Sigmoid colon (tissue), 7 donors: ENCODE measurements at places on chromosomes 1 and 21. TPM values are rescaled to one million over a fixed set of nuclear protein-coding genes. Genes with fewer than 3 reads are reported as not detected.

DNA sequence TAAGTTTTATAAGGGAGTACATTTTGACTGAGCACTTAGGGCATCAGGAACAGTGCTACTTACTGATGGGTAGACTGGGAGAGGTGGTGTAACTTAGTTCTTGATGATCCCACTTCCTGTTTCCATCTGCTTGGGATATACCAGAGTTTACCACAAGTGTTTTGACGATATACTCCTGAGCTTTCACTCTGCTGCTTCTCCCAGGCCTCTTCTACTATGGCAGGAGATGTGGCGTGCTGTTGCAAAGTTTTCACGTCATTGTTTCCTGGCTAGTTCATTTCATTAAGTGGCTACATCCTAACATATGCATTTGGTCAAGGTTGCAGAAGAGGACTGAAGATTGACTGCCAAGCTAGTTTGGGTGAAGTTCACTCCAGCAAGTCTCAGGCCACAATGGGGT, 41.3 kb upstream of the LAMC2 start:
- H3K27me3 ChIP-seq = no peaks in the 10 kb centered on the region
- peaks cover 33% of the 10 kb centered on the region for H3K4me1 ChIP-seq
- no peaks in the 10 kb centered on the region for H3K36me3 ChIP-seq
- peak overlapping the region; percentile 16 for H3K27ac ChIP-seq
- no peak overlapping the region for H3K4me3 ChIP-seq

- H3K27ac ChIP-seq = no peak overlapping the region
- H3K4me3 ChIP-seq = no peak overlapping the region
- no peaks in the 10 kb centered on the region for H3K4me1 ChIP-seq
- DNase-seq = no peak
These were observed 161.2 kb downstream of the HMCN1 start for GRCh38 chr1:185895208-185895900.

DNA sequence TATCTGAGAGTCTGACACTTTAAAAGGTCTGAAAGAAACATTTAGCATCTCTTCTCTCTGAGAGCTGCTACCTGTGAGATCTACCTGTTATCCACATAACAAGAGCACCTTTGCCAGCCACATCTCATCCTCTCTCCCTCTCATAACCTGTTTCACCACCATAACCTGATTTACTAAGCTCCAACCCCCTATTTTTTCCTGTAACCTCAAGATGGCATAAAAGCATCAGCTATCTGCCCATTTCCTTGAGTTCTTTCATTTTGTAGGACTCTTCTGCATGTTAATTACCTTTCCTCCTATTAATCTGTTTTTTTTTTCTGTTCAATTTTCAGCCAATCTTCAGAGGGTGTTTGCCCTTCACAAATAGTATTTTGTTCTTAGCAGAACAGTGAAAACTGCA, 136.5 kb upstream of the KCNK1 start:
- no peak for DNase-seq
- no peak overlapping the region for H3K27ac ChIP-seq
- H3K36me3 ChIP-seq = no peaks in the 10 kb centered on the region
- H3K4me1 ChIP-seq = no peaks in the 10 kb centered on the region
- H3K27me3 ChIP-seq = no peaks in the 10 kb centered on the region
- H3K4me3 ChIP-seq = no peak overlapping the region

DNA sequence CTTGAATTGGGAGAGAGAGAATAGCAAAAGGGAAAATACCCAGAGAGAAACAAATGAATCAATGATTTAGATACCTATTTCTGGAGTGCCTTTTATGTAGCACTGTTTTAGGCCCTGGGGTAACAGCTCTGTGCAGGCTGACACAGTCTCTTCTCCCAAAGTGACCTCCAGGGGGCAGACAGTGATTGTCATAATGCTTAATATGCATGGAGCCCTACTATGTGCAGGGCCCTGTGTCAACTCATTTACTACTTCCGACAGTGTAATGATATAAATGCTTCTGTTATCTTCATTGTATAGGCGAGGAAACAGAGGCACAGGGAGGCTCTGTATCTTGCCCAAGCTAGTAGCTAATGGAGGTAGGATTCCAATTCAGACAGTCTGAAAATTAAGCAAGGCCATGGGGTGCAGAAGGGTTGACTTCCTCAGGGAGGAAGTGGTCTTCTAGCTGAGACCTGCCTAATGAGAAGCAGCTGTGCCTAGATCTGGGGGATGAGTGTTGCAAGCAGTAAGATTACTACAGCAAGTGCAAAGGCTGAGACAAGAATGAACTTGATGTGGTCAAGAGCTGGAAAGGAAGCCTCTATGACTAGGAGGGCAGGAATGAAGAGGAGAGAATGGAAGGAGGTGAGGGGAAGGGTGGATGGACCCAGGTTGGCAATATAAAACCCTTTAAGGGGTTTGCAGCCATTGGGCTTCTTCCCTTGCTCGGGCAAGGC, 16.2 kb upstream of the SERINC2 start:
- no peak overlapping the region for H3K4me3 ChIP-seq
- H3K4me1 ChIP-seq = peaks cover 9% of the 10 kb centered on the region
- no peaks in the 10 kb centered on the region for H3K36me3 ChIP-seq
- H3K27me3 ChIP-seq = no peaks in the 10 kb centered on the region
- DNase-seq = no peak

DNA sequence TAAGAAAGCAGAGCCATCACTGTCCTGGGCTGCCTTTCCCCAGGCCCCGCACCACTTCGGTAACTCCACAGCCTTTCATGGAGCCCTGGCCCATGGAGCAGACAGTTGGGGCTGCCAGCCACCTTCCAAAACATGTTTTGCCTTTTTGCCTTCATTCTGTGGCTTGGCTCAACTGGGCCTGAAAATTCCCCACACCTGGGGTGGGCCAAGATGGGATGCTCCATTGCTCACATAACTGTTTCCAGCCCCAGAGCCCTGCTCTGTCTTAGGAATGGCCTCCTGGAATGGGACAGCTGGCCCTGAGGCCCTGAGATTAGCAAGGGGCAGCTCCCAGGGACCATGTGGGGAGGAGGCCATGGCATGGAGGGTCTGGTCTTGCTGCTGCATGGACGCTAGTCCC, 10.9 kb upstream of the PRELP start:
- H3K36me3 ChIP-seq = no peaks in the 10 kb centered on the region
- no peaks in the 10 kb centered on the region for H3K4me1 ChIP-seq
- H3K4me3 ChIP-seq = no peak overlapping the region
- peak; percentile 59 for DNase-seq
- H3K27me3 ChIP-seq = no peaks in the 10 kb centered on the region

- no peak overlapping the region for H3K4me3 ChIP-seq
- H3K27ac ChIP-seq = no peak overlapping the region
- H3K27me3 ChIP-seq = no peaks in the 10 kb centered on the region
- H3K36me3 ChIP-seq = no peaks in the 10 kb centered on the region
These were observed 243.0 kb downstream of the KIF26B start for GRCh38 chr1:245397771-245398170.

DNA sequence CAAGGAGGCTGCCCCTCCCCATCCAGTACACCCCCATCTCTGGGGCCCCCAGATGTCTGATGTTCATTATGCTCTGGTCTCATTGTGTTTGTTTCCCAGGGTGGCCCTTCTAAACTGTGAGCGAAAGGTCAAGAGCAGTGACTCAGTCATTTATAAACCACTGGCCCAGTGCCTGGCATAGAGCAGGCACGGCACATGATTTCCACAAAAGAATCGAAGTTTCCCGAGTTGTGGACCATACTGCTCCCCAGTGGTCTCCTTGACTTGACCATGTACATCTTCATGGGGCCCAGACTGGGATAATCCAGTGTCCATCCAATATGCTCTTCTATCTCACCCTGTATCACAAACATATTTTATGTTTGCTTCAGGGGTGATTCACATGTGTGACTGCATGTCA, 153.3 kb downstream of the NR5A2 start:
- H3K27ac ChIP-seq = no peak overlapping the region
- H3K4me3 ChIP-seq = no peak overlapping the region
- no peaks in the 10 kb centered on the region for H3K36me3 ChIP-seq
- no peak for DNase-seq

DNA sequence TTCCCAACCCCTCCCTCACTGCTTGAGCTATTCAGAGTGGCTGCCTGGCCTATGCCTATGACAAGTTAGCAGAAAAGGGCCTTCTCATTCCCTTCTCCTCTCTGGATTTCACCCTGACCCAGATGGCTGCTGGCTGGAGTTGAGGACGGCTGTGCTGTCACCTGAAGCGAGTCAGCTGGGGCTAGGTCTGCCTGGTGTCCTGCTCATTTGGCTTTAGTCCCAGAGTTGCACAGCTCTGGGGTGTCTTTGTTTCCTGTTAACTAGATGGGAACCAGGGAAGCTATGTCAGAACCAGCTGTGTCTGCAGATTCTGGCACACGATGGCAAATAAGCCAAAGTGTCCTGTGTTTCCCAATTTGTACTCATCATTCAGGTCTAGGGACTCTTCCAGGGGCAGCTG, 52.9 kb downstream of the CNIH3 start:
- no peak for DNase-seq
- H3K27ac ChIP-seq = no peak overlapping the region
- H3K27me3 ChIP-seq = no peaks in the 10 kb centered on the region
- H3K36me3 ChIP-seq = no peaks in the 10 kb centered on the region
- no peak overlapping the region for H3K4me3 ChIP-seq

- DNase-seq = no peak
- H3K4me1 ChIP-seq = no peaks in the 10 kb centered on the region
- H3K27ac ChIP-seq = no peak overlapping the region
- H3K4me3 ChIP-seq = no peak overlapping the region
These were observed 28.6 kb downstream of the DSTYK start for GRCh38 chr1:205182930-205183329.

DNA sequence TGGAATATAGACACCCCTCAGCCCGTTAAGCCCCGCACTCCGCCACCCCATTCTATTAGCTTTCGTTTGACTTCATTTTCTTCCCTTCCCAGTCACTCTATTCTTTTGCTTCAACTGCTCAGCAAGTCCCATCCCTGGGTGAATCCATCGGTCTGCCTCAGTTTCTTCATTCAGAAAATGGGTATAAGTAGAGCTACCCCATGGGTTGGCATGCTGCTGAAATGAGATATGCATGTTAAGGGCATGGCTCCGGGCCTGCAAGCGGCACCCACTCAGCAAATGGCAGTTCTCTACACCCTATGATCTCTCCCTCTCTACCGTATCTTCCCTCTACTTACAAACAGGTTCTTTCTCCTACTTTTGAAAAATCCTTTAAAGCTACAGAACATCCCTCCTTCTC, 87.8 kb upstream of the IRF2BP2 start:
- no peaks in the 10 kb centered on the region for H3K36me3 ChIP-seq
- no peaks in the 10 kb centered on the region for H3K27me3 ChIP-seq
- H3K4me3 ChIP-seq = no peak overlapping the region
- peaks cover 49% of the 10 kb centered on the region for H3K4me1 ChIP-seq

DNA sequence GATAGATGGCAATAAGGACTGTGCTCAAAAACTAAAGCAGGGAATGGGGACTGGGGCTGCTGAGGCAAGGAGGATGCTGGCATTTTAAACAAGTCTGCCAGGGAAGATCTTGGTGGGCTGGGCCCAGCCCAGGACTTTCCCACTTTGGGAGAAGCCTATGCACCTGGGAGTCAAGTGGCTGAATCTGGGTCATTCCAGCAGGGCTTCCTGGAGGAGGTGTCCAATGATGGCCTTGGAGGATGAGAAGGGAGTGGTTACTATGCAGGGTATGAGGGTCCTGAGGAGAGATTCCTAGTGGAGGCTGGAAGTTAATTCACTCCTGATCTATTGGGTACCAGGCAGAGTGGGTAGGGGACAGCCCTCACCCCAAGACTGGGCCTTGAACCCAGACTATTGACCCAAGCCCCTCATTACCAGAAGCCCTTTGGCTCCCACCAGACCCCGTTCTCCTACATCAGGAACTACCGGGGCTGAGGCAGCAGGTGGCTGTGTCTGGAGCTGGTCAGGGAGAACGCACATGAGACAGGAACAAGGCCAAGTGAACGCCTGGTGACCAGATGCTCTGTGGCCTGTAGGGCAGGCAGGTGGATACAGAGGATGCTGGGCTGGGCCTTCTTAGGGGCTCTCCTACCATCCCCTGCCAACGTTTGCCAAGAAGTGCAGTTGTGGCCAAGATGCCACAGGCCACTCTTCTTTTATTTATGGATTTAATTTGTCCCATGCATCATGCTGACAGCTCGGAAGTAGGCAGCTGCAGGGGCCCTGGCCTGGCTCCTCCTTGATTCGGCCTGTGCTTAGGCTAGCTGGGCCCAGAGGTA, 18.3 kb upstream of the LRP8 start:
- H3K4me1 ChIP-seq = no peaks in the 10 kb centered on the region
- H3K27ac ChIP-seq = no peak overlapping the region
- H3K27me3 ChIP-seq = no peaks in the 10 kb centered on the region
- H3K4me3 ChIP-seq = no peak overlapping the region

DNA sequence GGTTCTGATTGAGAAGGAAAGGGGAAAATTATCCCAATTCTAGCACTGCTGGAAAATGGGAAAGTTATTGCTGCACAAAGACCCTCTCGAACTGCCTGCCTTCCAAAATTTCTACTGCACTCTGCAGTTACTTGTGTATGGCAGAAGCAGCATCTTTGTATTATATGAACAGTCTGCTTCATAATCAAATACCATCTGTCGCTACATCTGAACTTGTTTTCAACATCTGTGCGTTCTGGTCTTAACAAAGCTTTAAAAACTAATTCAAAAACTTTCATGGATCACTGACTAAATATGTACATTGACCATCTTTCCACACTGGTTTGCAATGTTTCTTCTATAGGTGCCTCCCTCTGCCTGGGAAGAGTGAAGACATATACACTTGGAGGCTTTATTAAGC, 79.2 kb downstream of the PROX1 start:
- no peak overlapping the region for H3K4me3 ChIP-seq
- H3K27me3 ChIP-seq = no peaks in the 10 kb centered on the region
- H3K4me1 ChIP-seq = no peaks in the 10 kb centered on the region
- no peaks in the 10 kb centered on the region for H3K36me3 ChIP-seq
- no peak overlapping the region for H3K27ac ChIP-seq

DNA sequence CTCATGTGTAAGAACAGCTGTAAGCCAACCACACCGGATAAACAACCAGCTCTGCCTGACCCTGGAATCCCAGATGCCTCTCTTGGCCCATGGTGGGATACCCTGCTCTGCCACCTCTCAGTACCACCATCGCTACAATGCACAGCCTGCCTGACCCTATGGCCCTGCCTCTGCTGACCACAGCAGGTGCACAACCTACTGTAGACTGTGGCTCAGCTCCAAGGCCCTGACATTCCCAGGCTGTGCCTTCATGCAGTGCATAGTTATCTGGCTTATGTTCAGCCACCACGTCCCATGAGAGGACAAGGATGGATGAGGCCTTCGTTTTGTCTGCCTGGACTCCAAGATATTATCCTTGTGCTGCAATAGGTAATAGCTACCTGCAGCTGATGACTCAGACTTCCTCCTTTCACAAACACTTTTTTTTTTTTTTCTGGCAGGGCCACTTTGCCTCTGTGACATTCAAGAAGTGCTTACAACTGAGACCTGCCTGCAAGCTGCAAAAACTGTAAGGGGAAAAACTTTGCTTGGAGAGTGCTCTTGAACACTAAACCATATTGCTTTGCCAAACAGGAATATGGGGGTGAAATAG, 177.7 kb downstream of the URB2 start:
- no peak overlapping the region for H3K4me3 ChIP-seq
- no peaks in the 10 kb centered on the region for H3K4me1 ChIP-seq
- H3K36me3 ChIP-seq = no peaks in the 10 kb centered on the region
- DNase-seq = no peak
- H3K27me3 ChIP-seq = no peaks in the 10 kb centered on the region

GRCh38 chr1:79617777-79618176, 611.2 kb upstream of the ADGRL4 start:
- no peaks in the 10 kb centered on the region for H3K27me3 ChIP-seq
- H3K4me1 ChIP-seq = no peaks in the 10 kb centered on the region
- H3K27ac ChIP-seq = no peak overlapping the region
- no peaks in the 10 kb centered on the region for H3K36me3 ChIP-seq
- no peak overlapping the region for H3K4me3 ChIP-seq
- no peak for DNase-seq

The ATAD3B gene
- 11.1 TPM for total RNA-seq

The HES5 gene
- total RNA-seq = 0.36 TPM

The PLA2G2C gene
- total RNA-seq = 1.4 TPM

The CNR2 gene
- total RNA-seq = not detected

The LRRC3 gene
- total RNA-seq = 6.6 TPM

The GPR25 gene
- not detected for total RNA-seq

The TCHHL1 gene
- total RNA-seq = not detected

The SPRR1A gene
- total RNA-seq = not detected
